SW 1271 (cell line): ENCODE measurements at places on chromosomes 2 and 18.

DNA sequence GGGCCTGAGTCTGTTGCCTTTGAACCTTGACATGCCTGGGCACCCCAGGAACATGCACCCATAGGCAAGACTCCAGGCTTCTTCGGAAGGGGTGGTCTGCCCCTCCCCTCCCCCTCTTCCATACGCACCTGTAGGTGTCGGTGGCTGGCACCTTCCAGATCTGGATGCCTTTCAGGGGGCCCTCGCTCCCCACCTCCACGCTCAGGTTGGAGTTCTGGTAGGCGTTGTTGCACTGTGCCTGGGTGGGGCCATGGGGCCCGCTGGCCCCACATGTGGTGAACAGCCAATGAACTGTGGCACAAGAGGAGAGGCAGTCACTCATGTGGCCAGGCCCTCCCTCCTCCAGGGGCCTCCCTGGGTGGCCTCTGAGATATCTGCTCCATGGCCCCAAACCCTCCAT lies 135.8 kb downstream of the CLIP4 start:
- no peak for DNase-seq

GRCh38 chr2:7672027-7672684 lies 754.9 kb downstream of the RNF144A start:
- DNase-seq, result no peak

DNA sequence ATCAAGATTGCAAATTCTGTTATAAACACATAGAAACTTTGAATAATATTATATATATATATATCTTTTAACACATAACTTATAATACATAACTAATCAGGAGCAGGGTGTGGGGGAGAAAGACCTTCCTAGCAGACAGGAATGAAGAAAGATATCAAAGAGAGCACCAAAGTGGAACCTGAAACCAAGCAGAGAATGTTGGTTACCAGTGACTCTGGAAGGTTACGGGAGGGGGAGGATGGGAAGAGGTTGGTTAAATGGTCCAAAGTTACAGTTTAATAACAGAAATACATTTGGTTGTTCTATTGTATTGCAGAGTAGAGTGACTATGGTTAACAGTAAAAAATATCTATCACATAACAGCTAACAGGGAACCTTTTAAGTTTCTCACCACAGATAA lies 366.7 kb downstream of the LRRTM4 start:
- no peak for DNase-seq

DNA sequence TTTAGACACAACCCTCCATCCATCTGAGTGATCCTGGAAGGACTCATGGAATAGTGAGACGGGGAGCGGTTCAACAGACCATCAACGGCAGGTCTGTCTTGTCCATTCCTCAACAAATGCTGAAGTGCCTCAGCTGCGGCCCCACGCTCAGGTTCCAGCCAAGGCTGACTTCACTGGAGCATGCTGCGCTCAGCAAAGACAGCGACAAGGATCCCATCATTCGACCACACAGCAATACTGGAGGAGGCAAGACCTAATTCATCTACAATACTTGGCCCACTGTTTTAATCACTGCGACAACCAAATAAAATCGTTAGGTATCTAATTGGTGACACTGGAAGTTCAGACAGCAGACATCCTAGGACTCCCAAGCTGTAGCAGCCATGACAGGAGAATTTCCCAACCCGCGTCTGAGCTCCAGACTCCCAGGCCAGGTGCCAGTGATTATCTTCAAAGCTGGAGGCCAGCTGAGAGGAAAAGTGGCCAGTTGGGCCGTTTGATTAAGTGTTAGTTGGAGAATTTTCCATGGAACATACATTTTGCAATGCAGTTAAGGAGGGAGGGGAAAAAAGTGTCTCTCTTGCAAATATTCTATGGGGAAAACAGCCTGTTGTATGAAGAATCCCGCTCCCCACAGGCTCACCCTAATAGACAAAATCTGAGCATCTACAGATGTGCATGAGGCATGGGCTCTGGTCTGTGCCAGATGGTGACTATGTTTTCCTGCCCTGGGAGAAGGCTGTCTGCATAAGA lies 92.5 kb upstream of the SLC35G4 start:
- DNase-seq, result no peak

DNA sequence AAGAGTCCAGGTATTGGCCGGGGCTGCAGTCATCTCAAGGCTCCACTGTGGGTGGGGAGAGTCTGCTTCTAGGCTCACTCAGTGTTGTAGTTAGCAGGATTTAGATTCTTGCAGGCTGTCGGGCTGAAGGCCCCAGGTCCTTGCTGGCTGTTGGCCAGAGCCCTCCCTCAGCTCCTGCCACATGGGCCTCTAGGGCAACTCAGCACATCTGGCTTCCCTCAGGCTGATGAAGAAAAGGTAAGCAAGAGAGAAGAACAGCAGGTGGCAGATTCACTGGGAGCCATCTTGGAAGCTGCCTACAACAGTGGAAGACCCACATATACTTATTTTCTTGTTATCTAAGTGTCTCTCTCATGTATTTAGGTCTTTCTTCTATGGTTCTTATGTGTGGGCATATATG lies 4.3 kb downstream of the MRPS9 start:
- no peak for DNase-seq

- no peak for DNase-seq
These were observed 34.2 kb downstream of the RNU4ATAC start for GRCh38 chr2:121564905-121565304.

GRCh38 chr2:145653553-145653952 lies 1133.6 kb upstream of the ZEB2 start:
- no peak for DNase-seq

GRCh38 chr18:73563901-73564472 lies 583.6 kb downstream of the FBXO15 start:
- DNase-seq, result no peak

- no peak for DNase-seq
These were observed 381.3 kb downstream of the SOX11 start for GRCh38 chr2:6073191-6074088.

GRCh38 chr2:100228415-100228814 lies 86.0 kb upstream of the AFF3 start:
- DNase-seq, result no peak

DNA sequence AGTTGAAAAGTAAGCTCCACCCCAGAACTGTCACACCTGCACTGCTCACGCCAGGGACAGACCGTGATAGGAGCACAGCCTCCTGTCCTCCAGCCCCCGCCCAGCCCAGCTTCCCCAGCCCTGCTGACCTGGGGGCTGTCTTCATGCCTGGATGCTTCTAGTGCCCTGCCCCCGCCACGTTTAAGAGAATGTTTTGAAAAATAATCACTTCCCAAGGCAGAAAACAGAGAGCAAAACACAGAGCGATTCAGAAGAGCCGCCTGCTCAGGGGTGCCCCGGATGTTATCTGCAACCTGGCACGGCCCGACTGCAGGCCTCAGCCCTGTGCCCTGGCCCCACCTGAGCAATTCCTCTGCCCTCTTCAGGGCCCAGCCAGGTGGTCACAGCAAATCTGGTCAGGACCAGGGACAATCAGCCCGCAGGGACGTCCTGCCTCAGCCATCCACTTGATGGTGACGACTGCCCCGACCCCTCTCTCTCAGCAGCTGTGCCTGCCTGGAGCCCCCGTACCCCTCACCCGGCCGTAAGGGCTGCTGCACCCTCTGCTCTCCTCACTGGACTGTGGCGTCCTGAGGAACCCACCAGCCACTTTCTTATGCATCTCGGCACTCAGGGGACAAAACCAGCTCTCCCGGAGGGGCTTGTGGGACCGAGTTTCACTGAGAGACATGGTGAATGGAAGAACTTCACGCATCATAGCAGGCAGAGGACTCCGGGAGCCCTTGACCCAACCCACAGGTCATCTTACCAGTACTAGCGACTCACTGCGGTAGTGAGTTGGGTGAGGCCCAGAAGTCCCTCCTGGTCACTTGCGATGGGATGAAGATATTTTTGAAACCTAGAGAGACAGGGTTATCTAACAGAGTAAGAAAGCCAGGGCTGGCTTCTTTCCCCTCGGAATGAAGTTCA lies 30.2 kb downstream of the ADI1 start:
- no peak for DNase-seq

- DNase-seq, result no peak
These were observed 108.0 kb upstream of the SALL3 start for GRCh38 chr18:78871618-78872017.

DNA sequence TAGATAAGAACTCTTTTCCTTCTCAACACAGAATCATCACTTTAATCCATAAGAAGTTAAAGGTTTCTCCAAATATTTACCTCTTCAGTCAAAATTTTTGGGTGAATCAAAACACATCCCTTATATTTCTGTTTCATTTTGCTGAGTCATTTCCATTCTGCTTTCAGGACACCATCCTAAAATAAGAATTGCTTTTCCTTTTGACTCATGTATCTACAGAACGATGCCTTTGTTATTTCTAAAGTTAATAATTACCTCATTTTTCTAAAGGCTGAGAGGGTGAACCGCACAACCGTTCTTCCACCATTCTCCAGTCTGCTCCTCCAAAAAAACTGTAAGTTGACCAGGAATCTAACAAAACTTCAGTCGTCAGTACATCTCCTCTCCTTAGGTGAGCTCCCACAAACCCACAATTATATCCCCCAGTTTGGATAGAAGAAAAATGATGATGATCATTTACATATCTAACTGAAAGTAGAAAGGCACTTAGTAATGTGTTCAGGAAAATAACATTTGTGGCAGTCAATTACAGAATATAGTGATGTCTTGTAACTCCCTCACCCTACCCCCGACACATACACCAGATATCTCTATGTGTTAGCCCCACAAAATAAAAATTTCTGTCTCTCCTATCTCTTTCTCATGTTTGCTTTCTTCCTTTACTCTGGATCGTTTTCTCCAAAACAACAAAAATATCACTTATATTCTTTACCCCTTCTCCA lies 162.5 kb downstream of the RAD51AP2 start:
- no peak for DNase-seq

GRCh38 chr18:76982841-76983583 lies 149.6 kb downstream of the MBP start:
- DNase-seq, result peak; percentile 30

- DNase-seq, result no peak
These were observed 616.8 kb upstream of the VRK2 start for GRCh38 chr2:57429831-57430230.

- DNase-seq, result no peak
These were observed 11.4 kb downstream of the XIRP2 start for GRCh38 chr2:166899676-166900075.

GRCh38 chr2:99461828-99462483 lies 27.9 kb downstream of the REV1 start:
- DNase-seq, result no peak

- DNase-seq, result peak; percentile 46
These were observed 23.6 kb upstream of the HES6 start for GRCh38 chr2:238263204-238264071.

GRCh38 chr2:19358242-19359020 lies at the start of gene OSR1:
Gene OSR1 (minus strand): TSS chr2:19358623. CDS start chr2:19353805, 4,818 bp downstream.
- peak; percentile 60 for DNase-seq

DNA sequence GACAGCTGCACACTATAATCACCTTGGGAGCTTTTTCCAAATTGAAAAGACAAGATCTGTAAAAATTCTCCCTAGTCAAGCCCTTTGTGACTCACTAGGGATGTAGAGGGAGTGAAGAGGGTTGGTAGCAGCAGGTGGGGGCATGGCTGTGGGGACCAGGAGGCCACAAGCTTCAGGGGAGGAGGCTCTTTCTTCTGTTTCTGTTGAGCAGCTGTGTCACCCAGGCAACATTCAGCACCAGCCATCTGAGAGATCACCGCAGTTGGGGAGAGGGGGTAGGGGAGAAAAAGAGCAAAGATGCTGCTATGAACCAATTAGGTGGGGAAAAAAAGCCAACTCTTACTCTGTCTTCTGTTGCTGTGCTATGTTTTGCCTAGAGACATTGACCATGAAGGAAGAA lies 352.3 kb upstream of the MEIS1 start:
- no peak for DNase-seq

DNA sequence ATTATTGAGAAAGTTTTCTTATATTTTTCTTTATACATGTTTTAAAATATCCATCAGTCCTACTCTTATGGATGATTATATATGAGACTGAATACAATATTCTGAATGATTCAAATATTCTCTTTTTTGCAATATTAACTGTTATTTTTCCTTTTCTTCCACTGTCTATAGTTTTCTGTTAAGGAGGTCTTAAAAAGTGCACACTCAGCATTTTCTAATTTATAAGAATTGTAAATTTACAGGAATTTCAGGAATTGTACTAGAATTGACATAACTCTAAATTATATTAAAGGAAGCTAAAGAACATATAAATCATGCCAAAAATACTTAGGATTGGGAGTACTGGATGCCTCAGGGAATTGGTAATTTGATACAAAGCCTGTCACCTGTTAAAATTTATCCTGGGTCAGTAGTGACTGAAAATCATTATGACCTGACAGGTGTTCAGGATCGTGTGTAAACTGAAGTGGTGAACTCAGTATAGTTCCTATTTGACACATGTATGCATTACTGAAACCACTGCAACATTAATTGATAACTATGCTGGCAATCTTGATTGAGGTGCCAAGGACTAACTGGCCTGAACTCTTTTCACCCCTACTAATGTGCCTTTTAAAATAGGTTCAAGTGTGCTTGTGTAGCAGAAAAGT lies 30.4 kb downstream of the MSTN start:
- DNase-seq, result no peak

DNA sequence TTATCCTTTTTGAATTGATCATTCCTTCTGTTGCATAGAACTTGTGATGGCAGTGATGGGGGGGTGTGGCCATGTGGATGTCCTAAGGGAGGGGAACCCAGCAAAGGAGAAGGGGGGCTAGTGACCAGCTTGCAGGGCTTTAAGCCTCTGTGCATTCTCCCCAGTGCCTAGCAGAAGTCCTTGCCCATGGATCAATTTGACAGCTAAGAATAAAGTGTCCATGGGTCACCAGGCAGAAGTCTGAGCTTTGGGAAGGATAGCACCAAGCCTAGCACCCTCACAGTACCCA lies 39.6 kb upstream of the FAM136A start:
- no peak for DNase-seq

DNA sequence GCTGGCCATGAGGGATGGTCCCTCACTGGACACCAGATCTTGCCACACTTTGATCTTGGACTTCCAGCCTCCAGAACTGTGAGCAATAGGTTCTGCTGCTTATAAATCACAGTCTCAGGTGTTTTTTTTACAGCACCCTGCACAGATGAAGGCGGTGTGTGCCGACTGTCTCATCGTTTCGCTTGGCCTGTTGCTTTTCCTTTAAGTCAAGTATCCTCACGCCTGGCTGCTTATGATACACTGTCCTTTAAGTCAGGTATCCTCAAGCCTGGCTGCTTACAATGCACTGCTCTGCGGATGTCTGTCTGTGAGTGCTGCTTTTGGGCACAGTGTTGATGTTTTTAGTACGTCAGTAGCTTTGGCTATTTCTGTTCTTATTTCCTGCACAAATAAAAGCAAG lies 40.3 kb downstream of the SALL3 start:
- no peak for DNase-seq

- DNase-seq, result peak; percentile 22
These were observed 52.7 kb upstream of the CALCRL start for GRCh38 chr2:187500585-187501359.

DNA sequence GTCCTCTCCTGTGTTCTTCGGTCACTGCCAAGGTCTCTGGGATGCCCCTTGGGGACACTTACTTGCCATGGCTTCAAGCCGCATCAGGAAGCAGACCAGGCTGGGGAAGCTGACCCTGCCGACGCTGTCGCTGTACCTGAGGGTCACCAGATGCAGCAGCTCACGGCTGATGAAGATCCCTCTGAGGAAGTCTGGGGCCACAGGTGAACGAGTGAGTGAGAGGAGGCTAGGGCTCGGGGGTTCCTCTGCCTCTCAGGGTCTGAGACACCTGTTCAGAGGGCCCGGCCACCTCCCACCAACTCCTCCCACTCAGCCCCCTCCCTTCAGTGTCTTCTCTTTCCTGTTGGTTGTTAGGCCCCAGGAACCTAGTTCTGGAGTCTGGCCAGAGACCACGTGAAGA lies 74.9 kb downstream of the CAPN13 start:
- no peak for DNase-seq
